CD4-positive, alpha-beta T cell treated with Interleukin-6 for 4 hours (primary cell): ENCODE measurements at places on chromosomes 2 and 18.

DNA sequence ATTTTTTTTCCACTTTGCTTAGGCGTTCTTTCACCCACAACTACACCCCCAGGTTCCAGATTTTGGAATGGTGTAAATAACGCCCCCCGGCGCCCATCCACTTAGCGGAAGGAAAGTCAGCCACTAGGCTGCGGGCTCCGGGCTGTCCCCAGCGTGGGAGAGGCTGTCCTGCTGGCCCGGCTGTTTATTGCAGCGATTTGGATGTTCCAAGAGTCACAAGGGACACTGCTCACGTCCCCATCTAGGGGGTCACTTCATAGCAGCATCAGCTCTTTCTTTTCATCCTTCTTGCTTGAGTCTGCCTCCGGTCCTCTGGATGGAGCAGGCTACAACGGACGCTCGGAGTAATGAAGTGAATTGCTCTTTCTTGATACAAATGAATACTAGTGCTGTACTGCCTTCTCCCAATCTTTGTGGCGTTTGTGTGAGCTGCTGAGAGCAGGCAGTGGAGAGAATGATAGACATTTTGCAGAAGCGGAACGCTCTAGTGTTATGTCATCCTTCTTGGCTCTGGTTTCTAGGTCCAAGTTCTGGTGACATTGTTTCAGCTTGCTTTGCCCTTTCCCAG, 50.7 kb upstream of the PAIP2B start:
- DNase-seq: peak; percentile 17

DNA sequence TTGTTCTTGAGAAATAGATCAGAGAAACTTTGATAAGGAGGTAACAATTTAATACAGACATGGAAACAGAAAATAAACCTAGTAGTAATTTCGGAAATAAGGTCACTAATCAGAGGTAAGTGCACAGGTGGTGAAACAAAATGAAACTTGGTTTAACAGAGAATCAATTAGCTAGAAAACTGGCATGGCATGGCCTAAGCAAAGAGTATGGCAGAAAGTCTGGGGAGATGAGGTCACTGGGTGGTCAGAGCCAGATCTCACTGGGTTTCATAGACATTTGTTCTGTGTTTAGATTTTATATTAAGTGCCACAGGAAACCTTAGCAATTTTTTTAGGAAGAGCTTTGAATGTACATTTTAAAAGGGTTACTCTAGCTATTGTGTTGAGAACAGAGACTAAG, 1216.0 kb upstream of the PIK3C3 start:
- no peak for DNase-seq

DNA sequence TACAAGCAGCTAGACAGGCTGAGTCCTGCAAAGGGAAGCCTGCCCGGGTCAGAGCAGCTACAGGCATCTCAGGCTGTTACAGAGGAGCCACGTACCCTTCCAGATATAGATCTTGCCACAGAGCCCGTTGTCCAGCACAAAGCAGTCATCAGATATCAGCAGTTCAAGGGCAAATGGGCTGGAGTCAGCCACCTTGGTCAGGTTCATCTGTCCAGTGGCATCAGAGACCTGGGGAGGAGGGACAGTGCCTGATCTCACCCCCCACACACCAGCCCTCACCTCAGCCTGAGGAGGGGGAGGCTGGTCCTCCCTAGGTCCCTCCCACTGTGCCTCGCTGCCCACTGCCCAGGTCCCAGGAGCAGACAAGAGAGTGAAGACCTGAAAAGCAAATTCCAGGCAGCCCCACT, 12.2 kb downstream of the CAPG start:
- DNase-seq: no peak

DNA sequence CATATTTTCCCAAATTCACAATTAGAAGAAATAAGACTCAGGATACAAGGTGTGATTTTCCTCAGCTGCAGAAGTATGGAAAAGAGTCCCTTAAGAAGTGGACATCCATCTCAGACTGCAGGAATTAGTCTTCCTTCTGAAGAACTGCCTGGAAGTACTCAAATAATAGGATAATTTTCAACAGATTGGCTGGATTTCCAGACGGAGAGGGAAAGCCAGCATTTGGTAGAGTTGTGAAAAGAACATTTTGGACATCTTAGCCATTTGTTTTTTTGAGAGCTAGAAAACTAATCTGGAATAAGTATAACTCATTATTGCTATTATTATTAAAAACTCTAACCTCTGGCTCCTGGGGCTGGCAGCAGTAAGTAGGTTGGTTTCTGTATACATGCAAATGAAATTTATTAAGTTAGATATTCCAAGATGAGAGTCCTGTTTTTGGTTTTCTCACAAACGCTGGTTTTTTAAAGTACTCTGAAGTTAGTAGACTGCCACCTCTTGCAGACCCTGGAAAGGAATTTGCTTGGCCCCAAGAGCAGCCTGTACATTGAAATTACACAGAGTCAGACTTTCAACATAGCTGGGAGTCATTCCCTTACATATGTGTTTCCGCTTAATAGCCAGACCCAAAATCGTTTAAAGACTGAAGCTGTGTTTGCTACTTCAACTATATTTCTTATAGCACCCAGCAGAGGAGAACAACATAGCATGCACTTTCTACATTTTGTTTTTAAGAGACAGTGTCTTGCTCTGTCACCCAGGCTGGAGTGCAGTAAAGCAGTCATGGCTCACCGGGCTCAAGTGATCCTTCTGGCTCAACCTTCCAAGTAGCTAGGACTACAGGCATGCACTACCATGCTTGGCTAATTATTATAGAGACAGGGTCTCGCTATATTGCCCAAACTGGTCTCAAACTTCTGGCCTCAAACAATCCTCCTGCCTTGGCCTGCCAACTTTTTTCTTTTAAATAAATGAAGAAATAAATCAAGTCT, 142.4 kb downstream of the THADA start:
- no peak for DNase-seq
